Stimulated activated CD8-positive, alpha-beta memory T cell treated with anti-CD3 and anti-CD28 coated beads, Interleukin-4, amount 100 ng/mL, for 1 hour (primary cell): ENCODE measurements at places on chromosomes 1 and 21.

GRCh38 chr1:237258871-237259270 is 216.9 kb downstream of the RYR2 start:
- no peak for DNase-seq

DNA sequence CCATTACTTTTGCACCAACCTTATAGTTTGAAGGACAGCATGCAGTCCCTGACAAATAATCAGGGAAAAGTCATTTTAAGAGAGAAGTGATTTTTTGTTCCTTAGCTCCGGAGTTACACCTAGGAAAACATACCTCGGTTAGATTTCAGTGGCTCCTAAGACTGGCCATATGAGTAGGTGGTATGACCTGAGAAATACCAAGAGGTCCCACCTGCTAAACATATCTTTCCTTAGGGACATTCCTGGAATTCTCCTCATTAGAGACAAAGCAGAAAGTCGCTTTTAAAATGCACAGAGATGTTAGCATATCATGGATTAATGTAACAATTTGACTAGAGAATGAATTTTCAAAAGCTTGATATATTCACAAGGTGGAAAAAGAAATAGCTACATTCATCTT is 84.2 kb upstream of the RNPC3 start:
- no peak for DNase-seq

GRCh38 chr1:57086154-57086553 is 120.3 kb upstream of the C8B start:
- DNase-seq: no peak

DNA sequence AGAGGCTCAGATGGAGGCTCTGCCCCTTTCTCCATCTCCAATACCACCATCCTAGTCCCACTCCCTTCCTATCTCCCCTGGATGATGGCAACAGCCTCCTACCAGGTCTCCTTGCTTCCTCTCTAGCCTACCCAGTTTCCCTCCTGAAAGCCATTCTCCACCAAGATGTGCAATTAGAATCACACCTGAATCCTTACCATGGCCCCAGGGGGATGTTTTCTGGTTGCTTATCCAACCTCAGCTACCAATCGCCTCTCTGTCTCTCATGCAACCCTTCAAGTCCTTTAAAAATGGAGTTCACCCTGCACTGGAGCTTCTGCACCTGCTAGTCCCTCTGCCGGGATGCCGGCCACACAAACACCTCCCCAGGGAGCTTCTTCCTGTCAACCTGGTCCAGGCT is 2.9 kb downstream of the RCAN1 start:
- no peak for DNase-seq

- no peak for DNase-seq
Measured at GRCh38 chr1:32247983-32248889, 1.2 kb downstream of the FAM167B start.

GRCh38 chr1:33396188-33397124 is 34.4 kb downstream of the PHC2 start:
- DNase-seq: no peak

DNA sequence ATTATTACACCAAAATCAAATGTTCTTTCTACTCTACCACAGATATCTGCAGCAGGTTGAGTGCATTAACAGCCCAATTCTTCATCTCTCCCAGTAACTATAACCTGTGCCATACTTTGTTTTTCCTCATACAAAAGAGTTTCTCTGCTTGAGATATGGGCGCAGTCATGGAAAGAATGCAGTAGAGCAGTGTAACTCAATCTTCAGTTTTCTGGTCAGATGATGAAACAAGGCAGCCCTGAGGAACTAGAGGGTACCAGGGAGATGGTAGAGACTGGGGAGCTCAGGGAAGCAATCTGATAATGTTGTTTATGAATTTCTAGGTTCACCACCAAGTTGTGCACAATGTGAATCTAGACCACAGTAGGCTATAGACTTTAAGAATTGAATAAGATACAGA is 39.6 kb downstream of the ASPM start:
- no peak for DNase-seq

DNA sequence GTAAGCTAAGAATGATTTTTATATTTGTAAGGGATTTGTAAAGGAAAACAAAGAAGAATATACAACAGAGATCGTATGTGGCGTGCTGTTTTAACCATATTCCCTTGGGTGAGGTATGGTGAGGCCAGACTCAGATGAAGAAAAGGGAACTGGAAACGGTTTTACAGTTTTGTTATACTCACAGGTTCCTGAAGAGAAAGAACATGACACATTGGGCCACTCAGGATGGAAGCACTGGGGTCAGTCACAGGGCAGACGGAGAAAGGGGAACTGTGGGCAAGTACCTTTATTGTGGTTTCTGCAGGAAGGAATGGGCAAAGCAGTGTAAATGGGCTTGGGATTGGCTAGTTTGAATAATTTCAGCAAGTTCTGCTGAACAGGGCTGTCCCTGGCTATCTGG is 177.4 kb downstream of the LBR start:
- DNase-seq: no peak

DNA sequence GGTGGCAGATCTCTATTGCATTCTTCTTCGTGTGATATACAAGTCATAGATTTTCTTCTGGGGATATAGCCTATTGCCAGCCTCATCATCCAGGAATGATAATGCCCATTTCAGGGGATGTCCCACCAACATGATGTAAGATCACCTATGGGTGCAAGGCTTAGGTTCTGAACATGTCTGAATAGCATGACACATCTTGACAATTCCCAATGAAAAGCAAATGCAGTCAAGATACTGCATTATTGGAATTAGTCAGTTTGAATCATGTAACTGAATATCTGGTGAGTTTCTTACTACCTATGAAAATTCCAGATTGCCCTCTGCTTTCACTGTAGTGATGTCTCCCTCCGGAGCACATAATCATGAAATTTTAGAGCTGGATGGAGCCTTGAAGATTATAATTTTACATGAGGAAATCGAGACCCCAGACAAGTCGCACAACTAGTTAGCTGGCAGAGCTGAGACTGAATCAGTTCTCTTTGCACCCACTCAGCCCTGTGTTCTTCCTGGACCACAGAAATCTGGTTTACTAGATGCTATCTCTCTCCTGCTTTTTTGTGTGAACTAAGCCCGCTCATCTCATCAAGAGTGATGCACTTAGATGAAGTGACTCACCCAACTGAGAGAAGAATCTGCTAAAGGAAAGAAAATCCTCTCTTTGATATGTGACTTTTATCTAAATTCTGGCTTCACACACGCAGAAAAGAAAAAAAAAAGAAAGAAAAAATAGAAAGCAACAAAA is 65.0 kb downstream of the WDR64 start:
- no peak for DNase-seq

GRCh38 chr1:147575376-147575775 is 34.1 kb downstream of the BCL9 start:
- no peak for DNase-seq

- DNase-seq: no peak
Measured at GRCh38 chr1:212062832-212063438, 27.4 kb downstream of the DTL start.

DNA sequence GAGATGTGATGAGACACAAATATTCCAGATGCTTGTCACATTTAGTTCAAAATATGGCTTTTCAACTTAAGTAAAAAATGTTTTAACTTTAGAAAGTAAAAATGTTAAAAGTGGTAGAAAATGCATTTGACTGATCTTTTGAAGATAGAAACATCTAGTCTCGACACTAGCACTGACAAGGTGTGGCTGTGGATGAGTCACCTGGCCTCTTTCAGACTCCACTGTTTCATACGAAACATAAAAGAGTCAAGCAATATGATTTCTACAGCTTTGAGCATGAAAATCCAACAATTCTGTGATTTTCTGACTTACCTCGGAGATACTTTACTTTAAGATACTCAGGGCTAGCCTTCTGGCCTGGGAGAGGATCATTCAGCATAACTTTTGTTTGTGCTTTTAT is 47.7 kb downstream of the TTC13 start:
- no peak for DNase-seq

GRCh38 chr1:94925561-94926125 is 1.3 kb downstream of the CNN3 start:
- DNase-seq: no peak

GRCh38 chr1:51284487-51284954 is 45.8 kb downstream of the TTC39A start:
- no peak for DNase-seq

DNA sequence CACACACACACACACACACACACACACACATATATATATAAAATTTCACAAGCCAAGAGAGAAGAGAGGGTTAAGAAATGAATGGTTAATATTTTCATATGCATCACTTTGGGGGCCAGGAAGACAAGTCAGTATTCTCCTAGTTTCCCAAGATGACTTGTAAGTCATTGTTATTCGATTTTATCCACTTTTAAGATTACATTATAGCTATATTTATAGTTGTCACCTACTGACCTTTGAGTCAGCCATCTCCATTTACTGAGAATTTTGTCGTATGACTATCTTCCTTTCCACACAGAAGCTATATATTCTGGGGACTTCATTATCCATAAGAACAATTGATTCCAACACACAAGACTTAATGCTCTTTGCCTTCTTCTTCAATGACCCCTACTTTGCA is 8.9 kb downstream of the LYST start:
- no peak for DNase-seq

- DNase-seq: no peak
Measured at GRCh38 chr1:109579491-109579890, 31.1 kb downstream of the GNAI3 start.

DNA sequence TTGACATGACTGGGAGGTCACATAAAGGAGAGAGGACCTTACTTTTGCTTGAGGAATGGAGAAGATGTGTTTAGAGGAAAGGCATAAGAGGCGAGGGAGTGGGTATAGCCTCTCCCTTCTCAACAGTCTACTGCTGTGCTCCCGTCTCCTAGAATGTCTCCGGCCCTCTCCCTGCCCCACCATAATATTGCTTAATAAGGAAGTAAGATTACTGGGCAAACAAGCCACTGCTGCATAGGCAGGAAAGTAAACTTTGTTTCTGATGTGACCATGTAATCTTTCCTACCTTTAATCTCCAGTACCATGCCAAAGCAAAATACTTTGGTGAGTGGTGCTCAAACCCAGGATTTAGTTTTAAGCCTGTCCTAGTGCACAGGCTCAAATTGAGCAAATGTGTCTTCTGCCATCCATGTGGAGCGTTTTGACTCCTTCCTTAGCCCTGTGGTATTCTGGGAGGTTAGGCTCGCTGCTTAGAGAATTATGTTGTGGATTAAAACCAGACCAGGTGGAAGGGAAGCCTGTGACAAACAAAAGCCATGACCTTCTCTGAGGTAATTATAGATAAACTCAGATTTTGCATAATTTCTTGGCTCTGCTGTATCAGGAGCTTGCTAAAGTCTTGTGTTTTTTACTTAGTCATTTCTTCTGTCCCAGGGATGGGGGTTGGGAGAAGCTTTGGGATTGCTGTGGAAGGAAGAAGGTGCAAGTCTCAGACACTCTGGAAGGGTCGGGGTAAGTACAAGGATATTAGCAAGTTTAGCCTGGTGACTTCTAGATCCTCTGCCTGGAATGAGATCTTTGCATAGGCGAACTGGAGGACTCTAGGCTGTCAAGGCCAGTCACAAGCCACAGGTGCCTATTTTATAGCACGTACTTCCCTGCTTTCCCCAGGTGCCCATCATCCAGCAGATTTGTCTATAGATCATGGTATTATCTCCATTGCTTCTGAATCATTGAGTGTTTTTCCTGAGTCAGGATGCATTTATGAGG is 34.5 kb upstream of the DIPK1A start:
- DNase-seq: no peak

- no peak for DNase-seq
Measured at GRCh38 chr1:232471250-232471649, 158.7 kb downstream of the SIPA1L2 start.

DNA sequence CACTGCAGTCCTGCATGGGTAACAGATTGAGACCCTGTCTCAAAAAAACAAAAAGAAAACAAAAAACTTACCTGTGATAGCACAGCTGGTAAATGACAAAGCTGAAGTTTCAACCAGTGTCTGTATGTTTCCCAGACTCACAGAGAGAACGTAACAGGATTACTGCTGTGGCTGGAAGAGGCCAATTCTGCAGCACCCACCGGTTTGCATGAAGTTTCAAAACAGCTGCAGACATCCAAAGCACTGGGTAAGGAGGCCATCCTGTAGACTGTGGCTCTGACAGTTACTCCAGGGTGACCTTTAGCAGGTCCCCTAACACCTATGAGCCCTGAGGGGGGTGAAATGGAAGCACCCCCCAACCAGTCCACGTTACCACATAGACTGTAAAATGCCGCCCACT is 7.5 kb downstream of the ID3 start:
- no peak for DNase-seq

GRCh38 chr1:206035027-206035426 is 11.3 kb upstream of the CTSE start:
- no peak for DNase-seq

- no peak for DNase-seq
Measured at GRCh38 chr1:183550915-183551314, 39.3 kb downstream of the NCF2 start.

DNA sequence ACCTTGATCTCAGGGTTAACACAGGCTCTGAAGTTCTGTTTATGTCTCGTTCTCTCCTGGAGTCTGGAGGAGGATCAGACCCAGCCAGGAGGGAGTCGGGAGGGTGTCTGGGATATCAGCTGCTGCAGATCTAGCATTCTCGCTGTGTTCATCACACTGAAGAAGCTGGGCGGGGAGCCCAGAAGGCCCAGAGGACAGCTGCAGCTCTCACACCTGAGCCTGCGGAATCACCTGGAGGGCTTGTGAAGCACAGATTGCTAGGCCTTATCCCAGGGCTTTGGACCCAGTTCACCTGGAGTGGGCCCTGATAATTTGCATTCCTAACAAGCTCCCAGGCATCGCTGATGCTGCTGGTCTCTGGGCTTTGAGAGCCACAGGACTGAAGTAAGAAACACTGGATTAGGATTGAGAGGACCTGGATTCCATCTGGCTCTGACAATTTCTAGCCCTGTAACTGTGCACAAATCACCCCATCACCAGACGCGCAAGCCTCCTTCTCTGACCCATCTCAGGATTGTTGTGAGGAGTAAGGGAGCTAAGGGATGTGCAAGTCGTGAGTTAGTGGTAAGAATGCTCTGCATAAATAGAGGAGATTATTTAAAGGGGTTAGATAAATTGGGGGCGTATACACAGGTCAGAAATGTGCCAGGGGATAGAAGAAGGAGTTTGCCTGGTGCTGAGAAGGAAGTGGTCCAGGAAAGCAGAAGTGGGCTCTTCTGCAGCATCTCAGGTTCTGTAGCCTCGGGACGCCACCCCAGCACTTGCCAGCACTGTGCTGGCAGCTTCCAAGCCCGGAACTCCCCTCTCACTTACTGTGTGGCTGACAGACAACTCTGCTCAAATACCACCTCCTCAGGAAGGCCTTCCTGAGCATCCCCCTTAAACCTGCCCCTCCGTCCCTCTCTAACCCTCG is 19.1 kb downstream of the ABCA4 start:
- no peak for DNase-seq
